ENCODE measurements at places on chromosomes 1 and 21.
A peak's percentile ranks its signal among the peaks of the same experiment; 100 is the strongest.

GRCh38 chr1:14639291-14640050, 41.0 kb downstream of the KAZN start:
- no peak for DNase-seq

DNA sequence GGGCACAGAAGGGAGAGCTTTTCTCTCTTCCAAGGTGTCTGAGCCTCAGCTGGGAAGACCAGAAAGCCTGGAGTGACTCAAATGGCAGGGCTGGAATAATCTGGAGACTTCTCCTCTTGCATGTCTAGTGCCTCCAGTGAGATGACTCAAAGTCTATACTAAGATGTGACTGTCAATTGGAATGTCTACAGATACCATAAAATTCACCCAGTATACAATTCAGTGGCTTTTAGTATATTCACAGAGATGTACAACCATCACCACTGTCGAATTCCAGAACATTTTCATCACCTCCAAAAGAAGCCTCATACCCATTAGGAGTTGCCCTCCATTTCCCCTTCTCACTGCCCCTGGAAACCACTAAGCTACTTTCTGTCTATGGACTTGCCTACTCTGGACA, 47.9 kb upstream of the CNN3 start:
- no peak for DNase-seq

DNA sequence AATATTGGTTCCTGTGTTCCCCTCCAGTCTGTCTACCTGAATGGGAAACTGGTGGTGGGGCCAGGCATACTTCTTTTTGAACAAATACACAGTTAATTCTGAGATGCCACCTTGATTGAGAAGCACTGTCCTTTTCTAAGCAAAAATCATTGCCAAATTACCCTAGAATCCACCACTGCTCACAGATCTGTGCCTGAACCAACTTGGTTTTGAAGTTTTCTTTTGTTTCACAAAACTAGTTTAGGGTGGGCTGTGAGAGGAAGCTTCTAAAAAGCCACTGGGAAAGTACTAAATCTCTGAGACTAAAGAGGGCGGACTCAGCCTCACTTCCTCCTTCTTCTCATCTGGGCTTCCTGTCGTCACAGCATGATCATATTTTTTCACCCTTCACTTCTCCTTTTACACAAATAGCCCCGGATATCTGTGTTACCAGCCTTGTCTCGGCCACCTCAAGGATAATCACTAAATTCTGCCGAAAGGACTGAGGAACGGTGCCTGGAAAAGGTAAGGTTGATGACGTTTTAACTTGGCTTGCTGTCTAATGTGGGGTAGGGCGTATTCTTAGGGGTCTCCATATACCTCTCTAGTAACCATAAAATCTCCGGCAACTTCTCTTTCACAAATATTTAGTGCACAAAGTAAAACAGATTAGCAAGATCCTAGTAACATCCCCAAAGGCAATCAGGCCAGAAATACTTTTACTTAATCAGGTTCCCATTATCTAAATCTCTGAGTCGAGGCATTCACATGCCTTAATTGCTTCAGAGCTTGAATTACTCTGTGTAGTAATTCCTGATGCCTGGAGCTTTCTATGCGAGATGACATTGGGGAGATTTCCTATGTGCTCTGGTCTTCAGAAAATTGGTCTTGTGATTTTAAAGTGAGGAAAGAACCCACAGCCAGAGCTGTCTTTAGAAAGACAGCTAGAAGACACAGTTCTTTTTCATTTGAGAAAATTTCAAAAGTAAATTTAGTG, at the start of gene CD53:
Gene CD53 (plus strand): TSS at position 404 of the 976 bp plus-strand sequence. CDS start 18,261 bp downstream, outside the sequence.
- no peak for DNase-seq

GRCh38 chr1:31689854-31690253, 14.0 kb downstream of the COL16A1 start:
- DNase-seq, result no peak

DNA sequence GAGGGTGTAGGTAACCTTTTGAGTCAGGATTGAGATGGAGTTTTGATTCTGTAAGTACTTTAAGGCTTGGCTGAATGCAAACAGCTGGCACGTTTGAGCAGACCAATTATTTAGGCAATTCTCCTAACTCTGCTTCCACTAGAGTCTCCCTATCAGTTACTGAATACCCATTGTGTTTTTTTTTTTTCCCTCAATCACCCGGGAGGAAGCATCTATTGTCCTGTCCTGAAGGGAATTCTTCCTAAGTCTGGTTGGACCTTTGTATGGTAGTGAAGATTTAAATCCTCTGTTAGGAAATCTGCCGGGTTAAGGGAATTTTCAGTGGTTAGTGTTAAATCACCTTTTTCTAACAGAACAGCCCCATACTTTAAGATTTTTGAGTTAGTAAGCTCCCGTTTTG, 571.2 kb upstream of the USP24 start:
- no peak for DNase-seq

DNA sequence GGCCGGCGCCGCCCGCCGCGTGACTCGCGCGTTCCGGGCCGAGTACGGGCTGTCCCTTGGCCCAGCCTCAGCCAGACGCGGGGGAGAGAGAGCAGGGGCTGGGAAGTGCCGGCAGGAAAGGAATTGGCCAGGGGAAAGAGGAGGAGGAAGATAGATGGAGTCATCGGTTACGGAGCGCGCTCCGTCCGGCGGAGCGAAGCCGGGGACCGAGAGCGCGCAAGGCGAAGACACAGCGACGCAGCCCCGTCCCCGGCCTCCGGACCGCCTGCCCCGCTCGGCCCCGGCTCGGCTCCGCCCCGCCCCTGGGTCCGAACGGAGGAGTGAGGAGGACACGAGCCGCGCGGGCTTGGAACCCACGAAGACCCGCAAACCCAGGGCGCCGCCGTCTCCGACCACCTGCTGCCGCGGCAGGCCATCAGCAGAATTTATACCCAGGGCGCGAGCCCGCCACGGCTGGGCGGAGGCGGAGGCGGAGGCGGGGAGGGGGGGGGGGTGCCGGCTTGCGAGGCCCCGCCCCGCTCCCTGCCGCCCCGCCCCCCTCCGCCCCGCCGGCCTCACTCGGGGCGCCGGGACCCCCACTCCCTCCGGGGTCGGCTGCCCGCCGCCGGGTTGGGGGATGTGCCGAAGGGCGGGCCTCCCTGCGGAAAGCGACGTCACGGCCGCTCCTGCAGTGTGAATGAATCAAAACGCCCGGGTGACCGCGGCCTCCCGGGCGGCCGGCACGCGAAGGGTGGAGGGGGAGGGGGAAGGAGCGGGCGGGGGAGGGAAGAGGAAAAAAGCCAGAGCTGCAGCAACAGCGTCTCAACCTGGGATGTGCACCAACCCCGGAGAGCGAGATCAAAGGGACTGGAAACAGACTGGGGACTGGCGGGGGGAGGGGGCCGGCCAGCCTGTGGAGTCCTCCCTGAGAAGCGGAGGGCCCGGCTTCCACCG, at the start of gene LHX4:
Gene LHX4 (plus strand): TSS at position 782 of the 933 bp plus-strand sequence. CDS start 266 bp downstream, outside the sequence.
- peak; percentile 42 for DNase-seq

DNA sequence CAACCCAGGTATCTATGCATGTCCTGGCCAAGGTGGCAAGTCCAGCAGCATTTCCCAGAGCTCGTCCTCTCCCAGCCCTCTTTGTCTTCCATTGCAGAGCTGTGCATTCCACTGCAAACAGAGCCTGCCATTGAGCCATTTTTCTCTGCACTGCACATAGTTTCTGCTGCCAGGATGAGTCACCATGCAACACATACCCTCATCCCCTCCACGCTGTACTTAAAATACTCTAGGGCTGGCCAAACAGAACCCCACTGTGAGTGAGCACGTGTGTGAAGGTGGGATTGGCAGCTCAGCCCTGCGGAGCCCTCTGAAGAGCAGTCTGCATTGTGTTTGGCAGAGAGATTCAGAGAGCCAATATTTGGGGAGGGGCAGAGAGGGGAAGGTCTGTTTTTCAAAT, 3.9 kb upstream of the ATP1B1 start:
- DNase-seq, result no peak

DNA sequence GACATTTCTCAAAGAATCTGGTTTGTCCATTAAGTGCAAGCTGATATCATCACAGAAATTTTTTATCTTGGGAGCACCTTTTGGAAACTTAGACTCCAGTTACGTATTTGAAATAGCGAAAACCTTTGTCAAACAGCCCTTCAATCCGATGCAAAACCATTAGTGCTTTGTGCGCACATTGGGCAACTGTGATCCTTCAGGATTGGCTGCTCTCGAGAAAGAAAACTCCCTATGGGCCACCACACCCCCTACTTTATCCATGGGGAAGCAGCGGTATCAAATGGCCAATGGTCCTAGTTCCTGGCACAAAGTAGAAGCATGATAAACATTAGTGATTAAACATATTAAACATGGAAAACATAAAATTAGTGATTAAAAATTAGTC, 16.0 kb upstream of the CD55 start:
- no peak for DNase-seq

- DNase-seq, result peak; percentile 12
Measured at GRCh38 chr1:90726986-90727480, 9.9 kb upstream of the BARHL2 start.

DNA sequence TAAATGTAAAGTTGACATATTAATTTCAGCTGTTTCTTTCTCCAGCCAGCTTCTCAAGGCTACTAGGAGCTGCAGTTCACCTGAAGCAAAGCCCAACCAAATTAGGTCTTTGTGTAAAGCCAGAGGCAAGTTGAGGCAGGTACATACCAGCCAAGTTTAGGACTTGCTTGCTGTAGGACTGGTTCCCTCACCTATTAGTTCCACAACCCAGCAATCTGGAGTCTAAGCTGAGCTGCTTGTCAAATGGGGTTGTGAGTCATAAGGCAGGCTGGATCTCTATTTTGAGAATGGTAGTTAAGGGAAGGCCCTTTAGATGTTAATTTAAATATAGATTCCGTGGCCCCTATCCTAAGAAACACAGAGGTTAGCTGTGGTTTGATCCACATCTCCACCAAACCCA, 7.6 kb upstream of the FLG2 start:
- DNase-seq, result no peak

DNA sequence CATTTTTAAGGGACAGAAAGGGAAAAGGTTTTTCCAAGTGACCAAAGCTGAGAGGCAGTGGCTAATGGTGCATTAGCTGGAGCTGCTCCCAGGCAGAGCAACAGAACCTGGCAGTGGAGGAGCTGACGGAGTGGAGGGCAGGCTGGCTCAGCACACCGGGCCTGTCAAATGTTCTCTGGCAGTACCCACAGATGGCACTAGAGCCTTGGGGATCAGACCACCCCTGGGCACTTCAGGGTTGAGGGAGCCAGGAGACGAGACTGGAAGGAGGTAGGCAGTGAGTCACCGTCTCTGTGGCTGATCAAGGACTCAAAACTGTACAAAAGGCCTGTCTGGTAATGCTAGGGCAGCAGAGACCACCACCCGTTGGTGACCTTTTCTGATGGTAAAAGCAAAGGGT, 121.7 kb upstream of the KIAA0040 start:
- peak; percentile 84 for DNase-seq

GRCh38 chr1:204885790-204886189, 15.1 kb downstream of the NFASC start:
- DNase-seq, result no peak

DNA sequence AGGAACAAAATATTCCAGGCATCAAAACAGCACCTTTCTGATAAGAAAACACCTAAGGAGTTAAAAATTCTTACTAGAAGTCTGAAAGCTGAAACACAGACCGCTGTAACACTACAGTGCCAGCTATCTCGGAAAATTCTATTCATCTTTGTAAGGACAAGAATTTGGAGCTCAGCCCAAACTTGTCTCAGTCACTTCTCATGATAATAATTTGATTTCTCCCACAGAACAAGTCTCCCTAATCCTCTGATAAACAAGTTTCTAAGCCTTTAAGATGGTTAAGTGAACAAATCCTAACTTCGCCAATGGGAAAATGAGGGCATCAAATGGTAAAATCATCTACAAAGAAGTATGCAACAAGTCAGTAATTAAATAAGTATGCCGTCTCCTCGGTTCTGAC, 59.9 kb downstream of the SIPA1L2 start:
- no peak for DNase-seq

- no peak for DNase-seq
Measured at GRCh38 chr1:27992276-27992675, 32.5 kb downstream of the XKR8 start.

DNA sequence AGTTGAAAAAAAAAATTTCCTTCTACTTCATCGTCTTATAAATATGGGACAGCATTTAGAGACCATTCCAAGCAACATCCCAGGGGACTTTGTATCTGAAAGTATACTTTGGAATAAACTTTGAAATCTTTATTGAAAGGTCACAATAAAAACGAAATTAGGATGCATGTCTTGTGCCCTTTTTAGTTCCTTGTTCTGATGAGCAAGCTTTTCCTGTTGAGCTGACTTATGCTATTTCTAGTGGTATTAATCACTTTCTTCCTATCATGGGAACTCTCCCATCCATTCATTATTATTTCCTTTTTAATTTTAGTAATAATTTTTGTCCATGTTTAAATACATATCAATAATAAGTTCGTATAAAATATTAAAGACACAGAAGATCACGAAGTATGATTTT, 4.0 kb upstream of the GBP2 start:
- no peak for DNase-seq

GRCh38 chr1:18032172-18032859, 75.3 kb upstream of the IGSF21 start:
- no peak for DNase-seq

GRCh38 chr1:191629836-191630235, 528.4 kb upstream of the RGS18 start:
- no peak for DNase-seq

DNA sequence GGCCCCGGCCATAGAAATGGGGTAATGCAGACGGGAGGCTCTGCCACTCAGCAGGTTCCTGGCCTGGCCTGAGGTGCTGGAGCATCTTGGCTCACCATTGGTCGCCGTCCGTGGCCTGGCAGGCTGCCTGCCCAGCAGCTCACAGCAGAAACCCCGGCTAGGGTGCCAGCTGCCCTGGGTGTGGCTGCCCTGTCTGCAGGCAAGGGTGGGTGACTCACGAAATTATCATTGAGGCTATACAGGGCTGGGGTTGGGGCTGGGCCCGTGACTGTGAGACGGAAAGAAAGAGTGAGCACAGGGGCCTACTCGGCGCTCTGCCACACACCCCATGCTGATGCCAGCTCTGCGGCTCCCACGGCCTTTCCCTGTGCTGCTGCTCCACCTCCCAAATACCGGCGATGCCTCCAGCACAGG, 8.0 kb upstream of the PKP1 start:
- peak; percentile 52 for DNase-seq

- DNase-seq, result no peak
Measured at GRCh38 chr21:36904093-36904666, 62.3 kb downstream of the HLCS start.

- peak; percentile 27 for DNase-seq
Measured at GRCh38 chr1:33466159-33466558, 6.3 kb upstream of the ZSCAN20 start.

DNA sequence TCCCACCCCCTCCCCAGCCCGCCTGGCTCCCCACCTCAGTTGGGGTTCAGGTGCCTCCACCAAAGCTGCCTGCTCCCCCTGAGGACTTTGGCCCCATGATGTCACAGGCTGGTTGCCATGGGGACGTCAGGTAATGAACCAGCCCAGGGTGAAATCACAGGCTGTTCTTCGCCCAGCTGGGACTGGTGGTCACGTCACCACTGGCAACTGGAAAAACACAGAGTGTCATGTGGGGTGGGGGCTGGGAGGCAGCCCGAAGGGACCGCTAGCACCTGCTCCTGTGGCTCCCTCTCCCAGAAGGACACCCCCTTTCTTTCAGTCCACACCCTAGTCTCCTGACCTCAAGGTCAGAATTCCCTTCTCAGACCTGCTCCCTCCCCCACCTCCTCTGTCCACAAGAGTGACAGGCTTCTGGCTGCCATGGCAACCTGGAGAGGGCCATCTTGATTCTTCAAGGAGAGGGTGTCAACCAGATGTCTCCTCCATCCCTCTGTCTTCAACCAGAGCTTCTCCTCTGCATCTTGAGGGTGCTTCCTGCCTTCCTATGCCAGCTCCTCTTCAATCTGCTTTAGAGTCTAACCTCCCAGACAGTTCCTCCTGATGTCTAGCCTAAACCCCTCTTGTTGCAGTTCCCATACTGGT, 6.2 kb downstream of the FAM131C start:
- DNase-seq, result no peak

All from cerebellum (tissue), 4 donors.